MG63 (cell line): ENCODE measurements at places on chromosomes 11 and 22.

- no peak for DNase-seq
Measured at GRCh38 chr11:69297787-69298266, 3.9 kb downstream of the MYEOV start.

DNA sequence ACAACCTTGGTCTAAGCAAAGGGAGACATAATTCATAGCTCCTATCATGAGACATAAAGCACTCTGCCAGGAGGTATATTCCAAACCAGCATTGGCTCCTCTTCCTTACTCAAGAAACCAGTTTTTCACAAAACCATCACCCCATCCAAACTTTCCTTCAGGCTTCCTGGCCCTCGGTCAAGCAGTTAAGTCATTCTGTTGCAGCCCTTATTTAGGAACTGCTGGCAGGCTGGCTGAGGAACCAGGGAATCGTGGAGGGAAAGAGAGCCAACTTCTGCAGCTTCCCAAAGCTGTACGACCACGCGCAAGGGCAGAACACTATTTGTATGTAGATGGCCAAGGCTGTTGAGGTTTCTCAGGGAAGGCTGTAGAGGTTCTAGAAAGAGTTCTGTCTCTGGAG, 680 bp downstream of the IFT46 start:
- peak; percentile 68 for DNase-seq

DNA sequence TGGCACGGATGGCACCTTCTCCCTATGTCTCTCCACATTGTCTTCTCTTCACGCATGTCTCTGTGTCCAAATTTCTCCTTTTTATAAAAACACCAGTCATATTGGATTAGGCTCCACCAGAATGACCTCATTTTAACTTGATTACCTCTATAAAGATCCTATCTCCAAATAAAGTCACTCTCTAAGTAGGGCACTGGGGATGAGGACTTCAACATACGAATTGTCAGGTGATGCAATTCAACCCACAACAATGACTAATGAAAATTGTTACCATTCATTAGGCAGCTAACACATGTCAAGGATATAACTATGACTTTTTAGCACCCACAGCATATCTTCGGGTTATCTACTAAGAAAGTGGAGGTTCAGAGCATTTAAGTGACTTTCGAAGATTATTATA, 55.5 kb upstream of the USP47 start:
- no peak for DNase-seq

- DNase-seq: no peak
Measured at GRCh38 chr22:40436505-40437431, 66.4 kb downstream of the SGSM3 start.

DNA sequence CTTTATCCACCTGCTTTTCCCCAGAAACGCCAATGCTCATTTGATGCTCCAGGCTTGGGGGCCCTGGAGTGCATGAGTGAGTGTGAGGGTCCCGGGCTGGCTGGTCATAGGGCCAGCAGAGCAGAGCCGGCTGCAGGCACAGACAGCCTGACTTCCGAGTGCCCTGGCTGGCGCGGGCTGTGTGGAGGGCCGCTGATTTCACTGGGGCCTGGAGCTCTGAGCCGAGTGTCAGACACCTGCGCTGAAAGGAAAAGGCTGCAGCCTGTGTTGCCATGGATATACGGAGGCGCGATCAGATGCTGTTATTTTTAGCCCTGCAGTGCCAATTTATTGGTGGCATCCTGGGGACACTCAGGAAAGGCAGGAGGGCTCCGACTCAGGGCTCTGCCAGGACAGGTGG, 87.6 kb downstream of the ST3GAL4 start:
- no peak for DNase-seq
